Stimulated activated CD8-positive, alpha-beta memory T cell treated with anti-CD3 and anti-CD28 coated beads, Interleukin-7, amount 100 ng/mL, for 48 hours (primary cell): ENCODE measurements at places on chromosomes 12 and 14.

- no peak for DNase-seq
Observed at GRCh38 chr12:67758521-67758920, 110.0 kb downstream of the DYRK2 start.

DNA sequence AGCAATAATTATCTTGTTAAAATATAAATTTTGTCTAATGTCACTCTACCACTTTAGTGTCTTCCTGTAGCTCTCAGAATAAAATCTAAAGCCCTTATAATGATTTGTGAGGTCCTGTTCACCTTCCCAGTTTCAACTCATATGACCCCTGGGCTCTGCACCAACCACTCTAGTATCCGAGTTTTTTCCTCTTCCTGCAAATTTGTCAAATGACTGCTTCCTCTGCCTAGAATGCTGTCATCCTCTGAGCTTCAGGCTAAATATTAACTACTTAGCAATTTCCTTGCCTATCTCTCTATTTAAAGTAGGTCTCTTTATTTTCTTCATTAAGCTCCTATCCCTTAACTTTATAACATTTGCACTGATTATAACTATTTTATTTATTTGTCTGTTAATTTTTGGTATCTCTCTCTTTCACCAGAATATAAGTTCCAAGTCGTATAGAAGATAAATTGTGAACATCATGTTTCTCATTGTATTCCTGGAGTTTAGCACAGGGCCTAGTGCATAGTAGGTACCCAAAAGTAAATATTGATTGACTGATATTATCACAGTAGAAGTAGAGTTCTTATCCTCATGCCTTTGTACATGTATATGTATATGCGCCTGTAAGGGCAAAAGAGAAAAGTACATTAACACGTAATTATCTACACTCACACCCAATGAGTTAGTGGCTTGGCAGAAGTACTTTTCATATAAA is 196.0 kb downstream of the BCAT1 start:
- no peak for DNase-seq

- DNase-seq: no peak
Observed at GRCh38 chr14:29709490-29709889, 218.2 kb downstream of the PRKD1 start.

DNA sequence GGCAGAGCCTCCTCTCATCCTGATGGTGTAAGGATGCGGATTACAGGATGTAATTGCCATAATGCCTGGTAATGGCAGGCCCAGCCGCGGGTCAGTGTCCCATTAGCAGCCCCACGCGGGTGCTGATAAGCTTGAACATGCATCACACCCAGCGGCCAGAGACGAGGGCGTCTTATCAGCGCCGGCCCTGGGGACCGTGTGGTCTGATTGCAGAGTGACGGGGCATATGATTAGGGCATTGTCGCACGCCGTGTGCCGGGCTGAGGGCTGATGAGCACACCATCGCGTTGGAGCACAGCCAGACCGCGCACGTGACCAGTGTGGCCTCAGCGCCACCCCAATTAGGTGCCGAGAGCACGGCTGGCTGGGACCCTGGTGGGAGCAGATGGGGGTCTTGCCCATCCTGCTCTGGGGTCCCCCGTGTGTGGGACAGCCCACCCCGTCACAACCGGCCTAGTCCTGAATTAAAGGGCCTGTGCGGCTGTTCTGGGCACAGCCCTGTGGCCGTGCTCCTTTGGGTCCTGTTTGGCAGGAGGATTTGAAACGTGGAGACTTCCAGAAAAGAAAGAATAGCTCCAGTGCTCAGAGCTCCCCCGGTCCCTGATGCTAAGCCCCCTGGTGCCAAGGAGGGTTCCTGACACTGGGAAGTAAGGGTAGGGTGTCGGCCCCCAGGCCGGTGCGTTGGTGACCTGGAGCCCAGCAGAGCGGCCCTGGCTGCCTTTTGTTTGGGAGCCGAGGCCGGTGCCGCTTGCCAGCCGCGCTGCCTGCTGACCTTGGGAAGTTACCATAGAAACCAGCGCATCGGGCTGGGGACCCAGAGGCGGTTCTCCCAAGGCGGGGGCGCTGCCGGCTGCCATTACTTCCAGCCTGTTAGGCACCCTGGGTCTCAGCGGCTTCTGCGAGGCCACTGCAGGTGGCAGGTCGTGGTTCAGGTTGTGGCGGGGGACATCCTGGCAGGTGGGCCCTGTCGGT is 20.7 kb downstream of the KIF26A start:
- no peak for DNase-seq

DNA sequence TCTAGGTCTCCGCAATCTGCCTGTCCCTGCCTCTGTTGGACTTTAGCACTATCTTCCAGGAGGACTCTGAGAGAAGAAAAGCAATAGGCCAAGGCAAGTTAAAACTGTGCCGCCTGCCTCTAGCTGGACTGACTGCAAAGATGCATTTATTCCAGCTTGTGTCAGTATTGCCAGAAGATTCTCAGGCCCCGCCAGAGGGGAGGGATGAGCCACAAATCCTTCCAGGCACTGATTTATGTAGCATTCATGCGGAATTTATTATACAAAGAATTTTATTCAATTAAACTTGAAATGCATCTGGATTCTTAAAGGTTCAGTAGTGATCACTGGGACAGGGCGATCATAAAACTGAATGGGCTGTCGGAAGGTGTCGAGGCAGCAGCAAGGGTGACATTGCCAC is 19.8 kb downstream of the MMAB start:
- DNase-seq: no peak

- no peak for DNase-seq
Observed at GRCh38 chr14:67567654-67568053, 32.4 kb downstream of the PIGH start.

DNA sequence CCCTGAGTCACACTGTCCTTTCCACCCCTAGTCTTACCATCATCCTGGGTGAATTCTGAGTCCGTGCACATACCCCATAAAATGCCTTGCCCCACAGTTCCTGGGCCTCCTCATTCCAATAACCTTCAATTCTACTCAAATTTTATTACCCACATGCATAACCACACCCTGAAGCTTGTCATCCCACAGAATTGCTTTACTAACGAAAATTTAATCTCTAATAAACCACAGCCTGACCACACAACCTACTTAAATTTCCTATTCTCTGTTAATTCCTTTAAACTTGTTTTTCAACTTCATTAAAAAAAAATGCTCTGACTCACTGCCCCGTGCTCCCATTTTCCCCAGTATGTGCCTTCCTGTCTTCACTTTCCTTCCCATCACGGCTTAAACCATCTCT is 205.9 kb downstream of the PHLDA1 start:
- DNase-seq: no peak

DNA sequence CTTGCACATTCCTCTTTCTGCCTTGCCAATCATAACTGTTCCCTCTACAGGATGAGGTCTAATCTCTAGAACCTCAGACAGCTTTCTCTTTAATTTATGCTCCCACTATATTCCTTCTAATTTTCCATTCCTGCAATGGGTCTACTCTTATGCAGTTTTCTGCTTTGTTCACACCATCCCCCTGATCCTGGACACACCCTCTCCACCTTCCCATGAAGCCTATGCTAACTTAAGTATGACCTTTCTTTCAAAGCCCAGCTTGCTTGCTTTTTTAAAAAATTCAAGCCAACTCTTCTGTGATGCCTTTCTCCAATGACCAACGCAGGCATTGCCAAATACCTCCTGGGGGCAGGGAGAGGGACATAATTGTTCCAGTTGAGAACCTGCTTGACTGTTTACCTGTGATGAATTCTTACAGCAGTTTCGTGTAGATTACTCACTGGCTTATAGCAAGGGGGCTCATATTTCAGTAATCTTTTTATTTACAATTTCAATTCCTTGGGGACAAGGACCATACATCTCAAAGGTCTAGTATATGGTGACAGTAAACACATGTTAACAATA is 7.8 kb downstream of the SLC38A1 start:
- DNase-seq: no peak

DNA sequence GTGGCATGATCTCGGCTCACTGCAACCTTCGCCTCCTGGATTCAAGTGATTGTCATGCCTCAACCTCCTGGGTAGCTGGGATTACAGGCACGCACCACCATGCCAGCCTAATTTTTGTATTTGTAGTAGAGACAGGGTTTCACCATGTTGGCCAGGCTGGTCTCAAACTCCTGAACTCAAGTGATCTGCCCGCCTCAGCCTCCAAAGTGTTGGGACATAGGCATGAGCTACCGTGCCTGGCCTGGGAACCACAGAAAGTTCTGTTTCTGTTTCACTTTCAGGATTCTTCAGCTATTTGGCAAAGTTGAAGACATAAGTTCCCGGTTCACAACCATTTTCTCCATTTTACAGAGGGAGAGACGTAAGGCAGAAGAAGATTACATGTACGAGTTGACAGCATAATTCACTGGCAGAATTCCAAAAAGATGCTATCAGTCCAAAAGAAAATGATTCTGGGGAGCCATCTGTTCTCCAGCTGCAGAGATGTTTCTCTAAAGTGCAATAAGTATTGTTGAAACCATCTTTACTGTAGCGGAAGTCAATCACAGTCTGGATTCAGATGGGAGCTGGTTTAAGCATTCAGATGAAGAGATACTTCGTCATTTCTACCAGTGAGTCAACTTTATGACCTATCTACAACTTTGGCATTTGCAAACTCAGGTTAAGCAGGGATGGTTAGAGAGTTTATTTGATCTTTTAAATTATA is 8.1 kb upstream of the RNF34 start:
- no peak for DNase-seq

DNA sequence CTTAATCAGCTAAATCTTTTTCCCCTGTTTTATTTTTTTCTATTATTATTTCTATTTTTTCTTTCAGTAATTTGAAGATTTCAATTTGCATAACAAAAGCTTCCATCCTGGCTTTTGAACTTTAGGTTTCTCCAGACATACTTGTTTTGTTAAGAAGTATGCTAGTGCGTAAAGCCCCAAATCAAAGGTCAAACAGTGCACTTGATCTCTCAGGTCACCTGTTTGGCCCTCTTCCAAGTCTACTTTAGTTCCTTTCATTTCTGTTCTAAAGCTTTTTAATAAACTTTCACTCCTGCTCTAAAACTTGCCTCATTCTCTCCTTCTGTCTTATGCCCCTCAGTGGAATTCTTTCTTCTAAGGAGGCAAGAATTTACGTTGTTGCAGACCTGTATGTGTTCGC is 54.6 kb upstream of the ATXN7L3B start:
- no peak for DNase-seq

DNA sequence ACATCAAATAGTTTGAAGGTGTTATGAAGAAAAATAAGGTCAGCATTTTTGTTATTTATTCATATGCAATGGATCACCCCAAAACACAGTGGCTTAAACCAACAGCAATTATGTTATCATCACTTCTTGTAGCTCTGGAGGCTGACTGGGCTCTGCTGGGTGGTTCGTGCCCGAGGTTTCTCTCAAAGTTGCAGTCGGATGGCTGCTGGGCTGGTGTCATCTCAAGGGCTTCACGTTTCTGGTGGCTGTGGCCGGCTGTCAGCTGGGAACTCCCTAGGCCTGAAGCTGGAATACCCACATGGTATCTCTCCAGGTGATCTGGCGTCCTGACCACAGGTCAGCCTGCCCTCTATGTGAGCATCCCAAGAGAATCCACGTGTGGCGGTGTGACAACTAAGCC is 12.0 kb downstream of the DIO3 start:
- DNase-seq: no peak

DNA sequence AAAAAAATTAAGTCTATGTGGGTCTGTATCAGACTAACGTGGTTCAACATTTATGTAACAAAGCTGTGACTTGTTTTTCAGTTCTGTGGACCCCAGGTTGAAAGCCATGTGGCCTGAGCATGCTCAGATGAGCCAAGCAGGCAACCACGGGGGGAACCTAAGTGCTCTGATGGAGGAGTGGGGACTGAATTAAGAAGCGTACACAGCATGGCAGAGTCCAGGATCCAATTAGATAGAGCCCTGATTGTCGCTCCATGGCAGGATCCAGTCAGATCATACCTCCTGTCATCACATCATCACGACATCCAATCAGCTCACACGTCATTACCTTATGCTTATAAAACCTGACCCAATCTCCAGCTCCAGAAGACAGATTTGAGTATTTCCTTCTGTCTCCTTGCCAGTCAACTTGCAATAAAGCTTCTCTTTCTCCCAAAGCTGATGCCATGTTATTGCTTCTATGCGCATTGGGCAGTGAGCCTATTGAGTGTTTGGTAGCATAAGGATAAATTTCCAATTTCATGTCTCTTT is 1013.1 kb upstream of the TMEM132C start:
- DNase-seq: no peak

DNA sequence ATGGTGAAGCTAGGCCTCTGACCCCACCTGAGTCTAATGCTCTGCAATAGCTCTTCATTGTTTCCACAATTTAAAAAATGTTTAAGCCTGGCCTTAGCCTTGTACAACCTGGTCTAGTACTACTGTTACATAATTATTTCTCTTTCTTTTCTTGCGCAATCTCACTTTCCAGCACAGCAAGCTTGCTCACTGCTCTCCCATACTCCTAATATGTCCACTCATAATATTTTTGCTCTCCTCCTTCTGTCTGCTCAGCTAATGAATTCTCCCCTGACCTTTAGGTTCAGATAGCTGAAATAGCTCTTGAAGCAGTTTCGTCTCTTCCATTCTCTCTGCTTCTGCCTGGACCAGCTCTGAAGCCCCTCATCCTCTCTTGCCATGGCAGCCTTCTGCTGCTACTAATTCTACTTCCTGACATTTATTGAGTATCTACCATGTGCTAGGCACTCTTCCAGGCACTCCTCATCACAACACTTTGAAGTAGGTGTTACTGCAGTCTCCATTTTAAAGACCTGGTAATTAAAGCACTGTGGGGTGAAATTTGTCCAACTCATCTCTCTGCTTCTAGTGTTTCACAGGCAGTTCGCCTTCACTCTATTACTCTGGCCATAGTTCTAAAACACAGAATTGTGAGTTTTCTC is 2.8 kb upstream of the SLC48A1 start:
- DNase-seq: no peak
